Stimulated activated CD4-positive, alpha-beta T cell treated with anti-CD3 and anti-CD28 coated beads, Interleukin-15, amount 100 ng/mL, for 24 hours (primary cell): ENCODE measurements at places on chromosomes 12 and 14.

GRCh38 chr12:123949770-123950165, 22.9 kb downstream of the CCDC92 start:
- no peak for DNase-seq

DNA sequence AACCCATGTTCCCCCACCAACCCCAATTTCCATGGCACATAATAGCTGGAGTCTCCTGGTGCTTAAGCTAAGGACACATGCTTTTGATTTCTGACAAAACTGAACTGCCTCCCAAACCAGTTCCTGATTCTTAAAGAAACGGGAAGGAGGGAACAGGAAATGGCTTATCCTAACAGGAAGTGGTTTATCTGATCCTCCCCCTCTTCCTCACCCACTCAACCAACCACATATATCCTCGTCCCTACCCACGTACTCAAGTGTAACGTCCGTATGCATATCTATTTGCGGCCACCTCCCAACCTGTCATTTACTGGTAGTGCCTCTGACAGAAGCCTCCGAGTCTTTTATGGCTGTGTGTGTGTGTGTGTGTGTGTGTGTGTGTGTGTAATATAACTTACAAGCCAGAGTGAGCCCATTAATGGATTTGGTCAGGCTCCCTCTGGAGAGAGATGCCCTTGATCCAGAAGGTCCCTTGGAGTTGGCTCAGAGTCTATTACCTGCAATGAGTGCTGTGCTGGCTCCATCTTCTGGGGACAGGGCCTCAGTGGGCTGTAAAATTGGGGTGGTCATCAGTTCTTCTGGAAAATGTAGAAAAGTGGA, 7.7 kb downstream of the DAZAP2 start:
- DNase-seq: peak; percentile 50

DNA sequence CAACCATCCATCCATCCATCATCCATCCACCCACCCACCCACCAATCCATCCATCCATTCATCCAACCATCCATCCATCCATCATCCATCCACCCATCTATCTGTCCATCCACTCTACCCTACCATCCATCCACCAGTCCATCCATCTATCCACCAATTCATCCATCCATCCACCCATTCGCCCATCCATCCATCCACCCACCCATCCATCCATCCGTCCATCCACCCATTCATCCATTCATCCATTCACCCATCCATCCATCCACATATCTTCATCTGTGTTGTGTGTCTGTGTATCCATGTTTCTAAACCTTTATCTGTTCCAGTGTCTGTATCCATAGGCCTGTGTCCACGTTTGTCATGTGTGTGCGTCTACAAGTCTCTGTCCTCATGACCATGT, 9.9 kb downstream of the HNF1A start:
- no peak for DNase-seq

DNA sequence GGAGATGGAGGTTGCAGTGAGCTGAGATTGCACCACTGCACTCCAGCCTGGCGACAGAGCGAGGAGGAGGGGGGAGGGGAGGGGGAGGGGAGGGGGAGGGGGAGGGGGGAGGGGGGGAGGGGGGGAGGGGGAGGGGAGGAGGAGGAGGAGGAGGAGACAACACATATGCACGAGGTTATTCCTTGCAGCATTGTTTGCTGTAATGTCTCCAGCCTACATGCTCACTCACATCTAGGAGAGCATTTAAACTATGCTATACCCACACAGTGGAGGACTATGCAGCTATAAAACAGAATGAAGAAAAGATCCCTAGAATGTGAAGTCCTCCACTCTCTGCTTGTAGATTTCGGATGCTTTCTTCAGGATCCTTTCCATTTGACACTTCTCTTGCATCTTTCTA, 3.5 kb upstream of the HIGD1C start:
- no peak for DNase-seq

DNA sequence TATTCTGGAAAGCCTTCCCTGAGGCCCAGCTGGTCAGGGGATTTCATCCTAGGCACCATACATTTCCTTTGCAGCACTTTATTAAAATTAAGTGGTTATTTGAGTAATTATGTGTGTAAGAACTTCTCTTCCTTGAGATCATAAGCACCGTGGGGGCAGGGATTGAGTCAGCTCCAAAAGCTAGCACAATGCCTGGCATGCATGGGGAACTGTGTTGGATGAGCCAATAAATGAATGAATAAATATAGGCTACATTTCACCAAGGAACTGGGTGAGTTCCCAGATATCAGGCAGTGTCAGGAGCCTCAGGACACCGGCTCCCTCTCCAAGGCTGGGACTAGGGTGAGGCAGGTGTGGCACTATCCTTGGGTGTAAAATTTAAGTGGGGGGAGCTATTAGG, 82.8 kb upstream of the FBXO21 start:
- DNase-seq: no peak

DNA sequence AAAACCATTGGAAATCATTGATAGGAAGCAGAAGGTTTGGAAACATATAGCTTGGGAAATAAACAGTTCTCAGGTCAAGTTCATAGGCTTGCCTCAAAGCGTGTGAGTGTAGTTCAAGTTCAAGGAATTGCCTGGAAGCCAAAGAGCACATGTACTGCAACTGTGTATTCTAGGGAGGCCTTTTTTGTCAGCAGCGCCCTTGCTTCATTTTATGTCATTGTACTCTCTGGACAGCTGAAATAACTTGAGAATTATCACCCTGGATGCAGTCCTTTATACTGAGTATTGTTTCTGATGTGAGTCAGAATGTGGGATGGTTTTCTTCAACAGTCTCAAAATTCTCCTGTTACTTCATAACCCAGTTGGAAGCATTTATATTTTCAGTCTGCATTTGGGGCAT, 16.0 kb upstream of the EVL start:
- DNase-seq: no peak
